ENCODE measurements at places on chromosomes 11 and 22.
A peak's percentile ranks its signal among the peaks of the same experiment; 100 is the strongest.

DNA sequence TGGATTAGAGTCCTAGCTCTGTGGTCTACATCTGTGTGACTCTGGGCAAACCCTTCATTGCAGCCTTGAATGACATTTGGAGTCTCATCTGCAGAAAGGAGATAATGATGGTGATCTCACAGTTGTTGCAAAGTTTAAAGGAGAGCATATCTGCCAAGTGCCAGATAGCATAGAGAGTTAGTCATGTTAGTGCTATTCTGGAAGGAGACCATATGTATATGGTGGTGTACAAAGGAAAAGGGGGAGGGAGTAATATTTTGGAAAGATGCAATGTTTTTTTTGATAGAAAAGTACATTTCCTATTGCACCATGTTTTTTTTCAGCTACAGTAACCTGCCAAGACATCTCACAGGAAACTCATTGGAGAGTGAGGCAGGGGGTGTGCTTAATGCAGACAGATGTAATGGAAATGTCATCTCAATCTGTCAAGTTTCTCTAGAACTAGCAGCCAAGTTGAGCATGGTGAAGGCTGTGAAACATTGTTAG lies 92.1 kb upstream of the NARS2 start:
- DNase-seq: no peak

GRCh38 chr11:120404495-120404894 lies 68.3 kb downstream of the ARHGEF12 start:
- DNase-seq: no peak

DNA sequence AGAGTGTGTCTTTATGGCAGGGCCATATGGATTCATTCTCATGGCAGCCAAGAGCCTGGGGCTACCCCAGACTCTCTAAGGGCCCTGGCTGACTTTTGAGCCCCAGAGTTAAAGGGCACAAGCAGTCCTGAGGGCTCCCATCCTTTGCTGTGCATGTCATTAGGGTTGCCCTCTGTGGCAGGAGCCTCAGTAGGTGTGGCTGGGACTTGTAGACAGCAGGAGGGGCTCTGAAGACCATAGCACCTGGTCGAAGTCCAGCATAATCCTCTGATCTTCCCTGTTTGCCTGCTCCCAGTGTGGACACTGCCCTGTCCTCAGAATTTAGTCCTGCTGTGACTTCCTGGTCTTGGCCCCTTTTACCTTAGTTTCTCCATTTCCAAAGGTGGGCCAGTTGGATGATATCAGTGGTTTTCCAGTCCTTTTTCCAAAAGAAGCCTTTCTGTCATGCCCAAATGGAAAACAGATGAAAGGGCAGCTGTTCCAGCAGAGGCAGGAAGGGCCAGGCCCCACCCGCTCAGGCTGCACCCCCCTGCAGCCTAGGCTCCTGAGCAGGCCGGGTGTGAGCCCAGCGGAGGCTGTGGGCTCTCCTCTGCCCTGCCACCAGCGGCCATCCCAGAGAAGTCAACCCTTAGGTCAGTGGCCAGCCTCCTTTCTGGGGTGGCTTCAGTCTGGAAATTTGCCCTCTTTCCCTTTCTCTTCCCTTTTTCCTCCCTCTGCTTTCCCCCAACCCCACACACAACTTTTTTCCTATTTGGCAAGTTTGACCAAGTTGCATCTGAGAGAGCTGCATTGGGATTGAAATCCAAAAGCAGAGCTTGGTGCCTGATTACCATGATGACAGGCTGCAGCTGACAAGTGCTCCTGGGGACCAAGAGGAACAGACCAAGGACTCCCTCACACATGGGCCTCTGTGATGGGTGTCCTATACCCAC lies 32.8 kb upstream of the SUSD2 start:
- DNase-seq: no peak

GRCh38 chr11:103358251-103358650 lies 249.0 kb downstream of the DYNC2H1 start:
- no peak for DNase-seq

DNA sequence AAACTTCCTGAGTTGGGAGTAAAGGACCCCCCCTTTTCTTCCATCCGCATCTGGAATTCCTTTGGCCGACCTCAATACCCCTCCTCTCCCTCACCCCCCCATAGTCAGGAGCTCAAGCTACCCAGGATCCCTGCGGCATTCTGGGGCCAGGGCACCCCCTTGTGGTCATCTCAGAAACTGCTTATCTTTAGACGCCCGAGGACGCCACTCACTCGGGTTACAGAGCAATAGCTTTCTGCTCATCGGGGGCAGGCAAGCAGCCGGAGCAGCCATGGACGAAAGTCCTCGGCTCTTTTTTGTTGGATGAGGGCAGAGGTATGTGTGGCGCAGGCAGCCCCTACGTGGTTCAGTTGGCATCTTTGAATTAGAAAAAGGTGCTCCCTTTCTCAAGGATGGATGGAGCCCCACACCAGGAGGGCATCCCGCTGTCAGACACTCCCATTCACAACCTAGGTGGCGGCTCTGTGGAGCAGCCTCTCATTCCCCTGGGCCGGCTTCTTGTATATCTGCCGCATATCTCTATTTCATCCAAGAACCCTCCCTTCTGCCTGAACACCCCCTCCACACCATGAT lies 2.3 kb downstream of the C1QTNF5 start:
- DNase-seq: peak; percentile 54

GRCh38 chr11:119907122-119907851 lies 178.3 kb upstream of the NECTIN1 start:
- DNase-seq: no peak

DNA sequence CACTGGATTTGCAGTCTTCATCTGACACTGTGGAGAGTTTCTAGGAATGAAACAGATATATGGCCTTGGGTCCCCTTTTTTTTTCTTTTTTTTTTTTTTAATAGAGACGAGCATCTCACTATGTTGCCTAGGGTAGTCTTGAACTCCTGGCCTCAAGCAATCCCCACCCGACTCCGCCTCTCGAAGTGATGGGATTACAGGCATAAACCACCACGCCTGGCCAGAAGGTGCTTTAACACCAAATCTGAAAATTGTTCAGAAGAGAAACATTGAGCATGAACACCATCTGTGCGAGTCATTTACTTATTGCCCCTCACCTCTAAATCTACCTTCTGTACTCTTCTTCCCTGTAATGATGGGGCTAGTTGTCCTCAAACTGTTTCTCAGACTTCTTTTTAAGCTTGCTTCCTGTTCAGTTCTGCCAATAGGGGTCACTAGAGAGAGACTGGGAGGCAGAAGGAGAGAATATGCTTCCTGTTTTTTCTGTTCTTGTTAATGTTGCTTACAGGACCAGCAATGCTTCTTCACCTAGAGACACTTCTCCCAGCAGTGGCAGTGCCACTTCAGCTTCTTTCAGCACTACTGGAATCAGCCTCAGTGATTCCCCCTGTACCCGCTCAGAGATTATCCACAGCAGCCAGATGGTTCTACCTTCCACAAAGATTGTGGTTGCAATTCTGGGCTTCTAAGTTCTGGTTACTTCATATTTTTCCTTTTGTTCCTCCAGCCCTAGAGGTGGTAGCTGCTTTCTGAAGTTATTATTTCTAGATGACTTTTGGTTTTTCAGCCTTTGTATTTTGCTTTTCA lies 20.8 kb upstream of the ZBED5 start:
- no peak for DNase-seq

DNA sequence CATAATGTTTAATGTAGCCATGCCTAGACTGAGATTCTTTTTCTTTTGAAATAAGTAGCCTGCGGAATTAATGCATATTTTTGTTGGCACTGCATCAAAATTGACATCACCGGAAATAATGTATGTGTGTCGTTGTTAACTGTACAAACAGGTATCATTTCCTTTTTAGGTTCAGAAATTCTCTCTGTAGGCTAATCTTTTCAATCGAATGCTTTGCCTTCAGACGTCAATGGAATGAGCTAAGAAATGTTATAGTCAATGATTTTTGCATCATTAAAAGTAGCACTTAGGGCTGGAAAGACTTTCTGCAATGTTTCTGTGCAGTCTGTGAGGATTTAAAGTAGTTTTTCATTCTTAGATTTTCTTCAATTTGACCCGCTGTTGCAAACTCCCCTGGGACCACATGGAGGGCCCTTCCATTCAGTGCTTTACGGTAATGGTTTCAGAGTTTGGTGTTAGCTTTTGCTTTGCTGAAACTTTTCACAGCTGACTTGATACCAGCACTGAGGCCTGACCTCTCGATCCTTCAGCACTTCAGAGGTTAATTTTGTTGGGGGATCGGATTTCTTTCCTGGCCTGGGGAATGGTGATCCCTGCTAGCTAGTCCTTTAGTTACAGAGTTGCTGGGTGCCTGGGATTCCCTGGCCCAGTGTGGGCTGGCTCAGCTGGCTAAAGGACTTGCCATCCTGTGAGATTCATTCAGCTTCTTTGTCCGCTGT lies 137.8 kb downstream of the DBX1 start:
- DNase-seq: no peak

DNA sequence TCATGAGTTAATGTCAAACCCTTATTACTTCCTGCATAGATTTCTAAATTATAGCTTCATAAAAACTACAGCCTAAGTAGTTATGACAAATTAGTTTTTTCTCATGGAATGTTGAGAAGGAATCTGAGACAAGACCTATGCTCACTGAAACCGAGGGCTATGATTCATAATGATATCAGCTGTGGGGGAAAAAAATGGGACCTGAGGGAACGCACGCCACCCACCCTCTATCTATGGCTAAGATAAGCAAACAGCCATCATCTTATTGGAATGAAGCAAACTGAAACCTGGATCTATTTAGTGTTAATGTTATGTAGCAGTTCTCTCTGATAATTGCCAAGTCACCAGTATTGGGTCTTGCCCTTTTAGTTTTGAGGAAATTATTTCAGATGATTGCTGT lies 906.9 kb upstream of the RAG2 start:
- DNase-seq: no peak

DNA sequence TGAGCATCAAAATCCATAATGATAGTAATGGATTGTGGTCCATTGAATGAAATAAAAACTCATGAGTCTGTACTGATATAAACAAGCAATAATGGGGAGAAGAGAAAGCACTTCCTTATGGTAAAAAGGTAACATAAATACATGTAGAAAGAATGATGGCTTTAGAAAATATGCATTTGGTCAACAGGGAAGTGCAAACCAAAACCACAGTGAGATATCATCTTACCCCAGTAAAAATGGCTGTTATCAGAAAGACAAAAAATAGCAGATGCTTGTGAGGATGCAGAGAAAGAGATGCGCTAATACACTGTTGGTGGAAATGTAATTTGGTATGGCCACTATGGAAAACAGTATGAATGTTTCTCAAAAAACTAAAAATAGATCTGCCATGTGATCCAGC lies 6.9 kb upstream of the MMP20 start:
- no peak for DNase-seq

DNA sequence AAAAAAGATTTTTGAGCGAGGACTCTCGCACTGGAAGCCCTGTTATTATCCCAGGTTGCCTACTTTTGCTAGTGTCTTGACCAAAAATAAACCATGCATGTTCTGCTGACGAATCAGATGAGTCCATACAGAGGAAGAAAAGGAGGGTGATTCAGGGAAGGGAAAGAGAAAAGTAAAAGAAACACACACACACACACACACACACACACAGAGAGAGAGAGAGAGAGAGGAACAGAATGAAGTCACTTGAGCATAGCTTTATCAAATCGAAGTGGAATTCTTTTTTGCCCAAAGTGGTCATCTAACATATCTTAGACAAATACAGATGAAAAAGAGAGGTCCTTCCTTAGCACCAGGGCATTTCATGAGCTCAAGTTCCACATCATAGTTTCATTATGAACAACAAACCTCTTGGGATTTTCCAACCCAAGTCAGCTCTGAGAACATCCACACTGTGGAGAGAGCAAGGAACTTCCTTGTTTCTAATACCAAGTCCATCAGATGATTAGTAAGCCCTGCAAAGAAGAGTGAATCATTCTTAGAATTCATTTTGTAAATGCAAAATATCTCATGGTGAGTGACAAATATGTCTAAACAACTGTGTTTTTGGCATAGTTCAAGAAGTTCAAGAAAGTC lies 7.7 kb upstream of the MMP12 start:
- DNase-seq: no peak

DNA sequence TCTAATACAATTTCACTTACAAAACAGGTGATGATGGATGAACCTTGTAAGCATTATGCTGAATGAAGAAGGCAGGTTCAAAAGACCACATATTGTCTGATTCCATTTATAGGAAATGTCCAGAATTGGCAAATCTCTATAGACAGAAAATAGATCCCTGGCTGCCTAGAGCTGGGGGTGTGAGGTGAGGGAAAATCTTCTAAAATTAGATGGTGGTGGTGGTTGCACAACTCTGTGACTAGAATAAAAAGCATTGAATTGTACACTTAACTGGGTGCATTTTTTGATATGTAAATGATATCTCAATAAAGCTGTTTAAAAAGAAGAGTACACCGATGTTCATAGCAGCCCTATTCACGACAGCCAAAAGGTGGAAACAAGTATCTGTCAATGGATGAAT lies 16.7 kb upstream of the CRY2 start:
- DNase-seq: no peak

DNA sequence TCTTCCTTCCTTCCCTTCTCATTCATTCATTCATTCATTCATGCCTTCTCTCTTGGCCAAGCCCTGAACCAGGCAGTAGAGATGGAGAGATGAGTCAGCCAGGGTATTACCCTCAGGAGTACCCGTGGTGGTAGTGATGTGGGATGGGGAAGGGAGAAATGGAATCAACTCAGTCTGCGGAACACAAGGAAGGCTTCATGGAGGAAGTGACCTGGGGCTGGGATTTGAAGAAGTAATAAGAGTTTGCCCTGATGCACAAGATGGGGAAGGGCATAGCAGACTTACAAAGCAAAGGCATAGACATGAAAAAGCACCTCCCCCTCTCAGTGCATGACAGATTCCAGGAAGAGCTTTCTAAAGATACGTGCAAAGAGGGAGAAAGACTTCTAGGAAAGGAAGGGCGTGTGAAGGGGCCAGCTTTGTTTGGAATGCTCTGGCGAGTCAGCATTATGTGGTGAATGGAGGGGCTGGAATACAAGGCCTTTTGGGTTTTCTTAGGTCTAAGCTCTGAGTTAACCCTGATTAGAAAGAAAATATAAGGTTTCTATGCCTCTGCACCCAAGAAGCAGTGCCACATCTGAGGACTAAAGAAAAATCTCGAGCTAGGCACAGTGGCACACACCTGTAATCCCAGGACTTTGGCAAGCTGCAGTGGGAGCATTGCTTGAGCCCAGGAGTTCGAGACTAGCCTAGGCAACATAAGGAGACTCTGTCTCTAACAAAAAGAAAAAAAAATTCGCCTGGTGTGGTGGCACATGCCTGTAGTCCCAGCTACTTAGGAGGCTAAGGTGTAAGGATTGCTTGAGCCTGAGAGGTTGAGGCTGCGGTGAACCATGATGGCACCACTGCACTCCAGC lies 36.4 kb upstream of the ACER3 start:
- DNase-seq: no peak
